NCI-H1930 (cell line): ENCODE measurements at places on chromosomes 2 and 18.

DNA sequence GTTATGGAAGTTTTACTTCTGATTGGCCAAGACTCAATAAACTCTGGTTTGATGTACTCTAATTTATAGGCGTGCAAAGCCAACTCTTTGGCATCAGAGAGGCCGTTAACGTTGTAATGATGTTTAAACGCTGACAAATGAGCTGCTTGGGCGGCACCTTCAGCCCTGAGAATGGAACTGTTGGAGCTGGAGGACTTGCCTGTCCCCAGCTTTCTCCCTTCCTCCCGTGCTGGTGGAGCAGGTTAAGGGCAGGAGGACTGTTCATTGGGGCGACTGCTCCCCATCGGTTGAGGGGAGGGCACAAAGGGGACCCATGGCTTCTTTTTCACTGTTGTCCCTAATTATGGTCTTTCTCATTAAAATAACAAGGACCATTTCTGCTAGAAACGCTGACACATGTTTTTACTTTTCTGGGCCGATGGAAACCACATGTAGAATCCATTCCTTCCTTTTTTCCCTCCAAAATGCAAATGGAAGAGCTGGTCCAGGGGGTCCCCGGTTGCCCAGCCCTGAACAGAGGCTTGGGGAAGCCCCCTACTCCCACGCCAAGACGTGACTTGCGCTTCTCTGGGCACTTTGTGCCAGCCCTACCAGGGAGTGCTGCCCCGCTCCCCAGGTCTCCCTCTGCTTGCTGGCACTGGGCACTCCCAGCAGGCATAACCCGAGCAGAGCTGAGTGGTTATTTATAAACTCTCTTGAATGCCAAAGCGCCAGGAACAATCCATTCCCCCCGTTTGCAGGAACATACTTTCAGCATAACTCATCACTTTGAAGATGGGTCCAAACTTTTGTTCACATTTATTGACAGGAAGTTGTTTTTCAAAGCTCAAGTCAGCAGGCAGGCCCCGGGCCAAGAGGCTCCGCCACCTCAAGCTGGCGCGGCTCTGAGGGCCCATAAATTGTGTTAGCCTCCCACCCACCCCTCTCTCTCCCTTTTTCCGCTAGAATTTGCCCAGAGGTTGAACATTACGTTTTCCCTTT lies 170.1 kb downstream of the ASB1 start:
- no peak for DNase-seq

DNA sequence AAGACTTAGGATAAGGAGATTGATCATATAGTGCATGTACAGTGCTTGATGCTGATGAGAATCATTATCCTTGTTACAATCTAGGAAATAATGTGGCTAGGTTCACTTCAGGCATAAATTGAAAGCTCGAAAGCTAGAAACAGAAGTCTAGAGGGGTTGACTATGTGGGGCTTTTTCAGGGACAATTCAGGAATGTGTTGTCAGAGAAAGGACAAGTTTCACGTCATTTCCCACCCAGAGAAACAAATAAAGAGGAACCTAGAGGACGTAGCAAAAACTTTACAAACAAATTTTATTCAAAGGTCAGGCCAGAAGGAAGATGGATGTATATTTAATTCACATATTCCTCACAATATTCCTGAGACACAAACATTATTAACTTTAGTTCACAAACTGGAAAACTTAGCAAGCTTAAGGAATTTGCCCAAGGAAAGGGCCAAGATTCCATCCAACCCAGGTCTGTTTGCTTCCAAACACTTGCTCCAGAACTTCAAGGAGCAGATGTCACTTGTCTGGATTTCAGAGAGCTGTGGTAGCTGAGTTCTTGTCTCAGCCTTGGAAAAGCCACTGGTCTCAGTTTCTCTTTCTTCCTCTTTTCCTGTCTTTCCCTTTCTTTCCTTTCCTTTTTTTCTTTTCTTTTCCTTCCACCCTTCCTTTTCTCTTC lies 7.4 kb downstream of the CYRIA start:
- DNase-seq = no peak

DNA sequence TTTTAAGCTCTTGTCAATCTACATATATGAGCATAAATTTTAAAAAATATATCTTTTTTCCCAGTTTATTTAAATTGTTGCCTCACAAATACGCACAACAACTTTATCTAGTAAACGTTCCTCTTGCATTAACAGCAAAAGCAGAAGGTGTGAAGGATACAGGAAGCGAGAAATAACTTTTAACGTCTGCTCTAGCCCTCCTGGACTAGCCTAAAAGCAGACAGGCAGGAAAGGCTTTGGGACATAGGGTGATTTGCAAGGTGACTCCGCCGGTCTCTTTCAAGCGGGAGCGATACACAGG lies 434 bp upstream of the DUSP19 start:
- no peak for DNase-seq

- DNase-seq = no peak
These were observed 1.6 kb upstream of the PPP1R1C start for GRCh38 chr2:181984060-181984459.

- DNase-seq = no peak
These were observed 134.8 kb downstream of the GALNT1 start for GRCh38 chr18:35716169-35716831.

GRCh38 chr2:100720445-100720844 lies 99.5 kb upstream of the NPAS2 start:
- DNase-seq = no peak

GRCh38 chr18:49898421-49898820 lies 85.1 kb upstream of the ACAA2 start:
- DNase-seq = no peak

DNA sequence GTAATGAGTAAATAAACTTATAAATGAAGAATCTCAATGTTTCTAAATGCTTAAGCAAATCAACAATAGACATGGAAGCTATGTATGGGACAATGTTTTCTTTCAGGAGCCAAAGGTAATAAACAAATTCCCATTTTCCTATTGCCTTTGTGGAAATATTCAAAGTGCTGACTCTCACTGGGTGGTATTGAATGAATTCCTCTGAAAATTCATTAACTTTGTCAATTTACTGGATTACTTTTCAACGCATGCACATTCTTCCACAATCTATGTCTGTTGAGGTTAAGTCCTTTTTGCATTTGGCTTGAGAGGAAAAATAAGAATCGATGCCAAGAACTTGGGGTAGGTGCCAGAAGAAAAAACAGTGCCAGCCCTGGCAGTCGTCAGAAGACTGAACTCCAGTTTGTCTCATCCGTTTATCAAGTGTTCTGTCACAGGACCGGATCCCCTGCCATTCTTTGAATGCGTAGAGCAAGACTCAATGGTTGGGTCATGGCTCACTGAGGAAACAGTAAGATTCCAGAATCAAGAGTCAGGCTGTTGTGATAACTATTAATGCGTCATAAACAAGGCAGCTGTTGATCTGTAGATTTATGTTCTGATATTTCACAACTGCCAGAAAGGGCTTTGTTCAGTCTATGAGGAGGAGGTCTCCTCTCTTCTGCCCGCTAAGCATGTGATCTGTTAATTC lies 133.3 kb downstream of the GFPT1 start:
- no peak for DNase-seq

DNA sequence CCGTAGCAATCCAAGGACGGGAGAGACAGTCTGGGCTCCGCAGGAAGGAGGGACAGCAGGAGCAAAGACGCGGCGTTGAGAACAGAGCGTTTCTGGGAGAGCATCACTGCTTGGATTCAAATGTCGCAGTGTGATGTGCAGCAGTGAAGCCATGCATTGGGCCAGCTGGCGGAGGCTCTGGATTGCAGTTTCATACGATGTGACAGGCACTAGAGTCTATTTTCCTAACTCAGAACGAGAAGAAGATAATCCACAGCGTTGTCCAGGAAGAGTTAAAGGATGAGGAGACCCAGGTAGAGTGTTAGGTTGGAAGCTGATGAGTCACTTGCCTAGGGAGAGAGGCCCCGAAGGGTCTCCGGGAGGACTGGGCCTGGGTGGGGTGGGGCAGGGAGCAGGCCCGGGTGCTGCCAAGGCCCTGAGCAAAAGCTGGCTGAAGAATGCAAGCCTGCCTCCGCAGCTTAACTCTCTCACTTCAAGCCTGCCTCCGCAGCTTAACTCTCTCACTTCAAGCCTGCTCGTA lies 17.7 kb upstream of the SEMA4C start:
- DNase-seq = no peak

DNA sequence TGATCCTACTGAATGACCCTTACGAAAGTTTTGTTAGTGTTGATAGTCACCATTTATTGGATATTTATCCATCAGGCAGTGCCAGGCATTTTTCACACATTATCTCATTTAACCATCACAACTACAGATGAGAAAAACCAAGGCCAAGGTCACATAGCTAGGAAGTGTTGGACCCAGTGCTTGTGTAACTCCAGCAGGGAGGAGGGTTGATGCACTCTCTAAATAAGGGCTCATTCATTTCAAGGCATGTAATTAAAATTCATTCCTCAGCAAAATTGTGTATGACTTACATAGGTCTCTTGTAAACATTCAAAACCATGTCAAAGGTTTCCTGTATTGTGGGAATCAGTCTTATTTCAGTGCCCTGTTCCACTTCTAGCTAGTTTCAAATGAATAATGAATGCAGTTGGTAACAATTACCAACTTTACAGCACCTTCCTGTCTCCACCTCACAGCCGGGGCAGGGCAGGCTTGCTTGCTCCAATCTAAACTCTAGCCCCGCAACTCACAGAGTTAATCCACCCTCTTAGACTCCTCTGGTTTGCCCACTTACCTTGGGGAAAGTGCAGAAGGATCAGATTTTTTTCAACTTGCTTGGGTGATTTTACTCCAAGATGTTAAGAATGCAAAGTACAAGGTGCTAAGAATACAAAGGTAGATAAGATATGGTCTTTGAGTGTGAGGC lies 5.8 kb upstream of the MAPRE3 start:
- DNase-seq = no peak

DNA sequence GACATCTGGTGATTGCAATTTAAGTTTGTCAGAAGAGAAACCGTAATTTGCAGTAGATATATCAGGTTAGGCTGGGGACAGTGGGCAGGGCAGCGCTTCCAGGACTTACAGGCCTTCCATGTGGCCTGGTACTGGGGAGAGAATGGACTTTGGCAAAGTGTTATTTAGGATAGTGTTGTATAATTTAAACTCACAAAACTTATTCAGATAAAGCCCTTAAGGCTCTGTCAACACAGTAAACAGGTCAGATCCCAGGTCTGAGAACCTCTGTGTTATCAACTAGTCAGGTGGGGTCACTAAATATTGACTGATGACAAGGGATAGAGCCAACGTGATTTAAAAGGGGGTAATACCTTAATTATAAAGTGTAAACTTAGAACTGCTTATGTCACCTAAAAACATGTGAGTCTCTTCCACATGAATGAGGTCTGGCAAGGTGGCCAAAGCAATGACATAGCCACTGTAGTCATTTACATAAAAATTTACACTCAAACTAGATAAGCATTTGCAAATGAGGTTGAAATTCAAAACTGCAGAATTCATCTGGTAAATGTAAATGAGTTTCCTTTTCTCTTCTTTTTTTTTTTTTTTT lies 80.2 kb upstream of the DNMT3A start:
- no peak for DNase-seq

DNA sequence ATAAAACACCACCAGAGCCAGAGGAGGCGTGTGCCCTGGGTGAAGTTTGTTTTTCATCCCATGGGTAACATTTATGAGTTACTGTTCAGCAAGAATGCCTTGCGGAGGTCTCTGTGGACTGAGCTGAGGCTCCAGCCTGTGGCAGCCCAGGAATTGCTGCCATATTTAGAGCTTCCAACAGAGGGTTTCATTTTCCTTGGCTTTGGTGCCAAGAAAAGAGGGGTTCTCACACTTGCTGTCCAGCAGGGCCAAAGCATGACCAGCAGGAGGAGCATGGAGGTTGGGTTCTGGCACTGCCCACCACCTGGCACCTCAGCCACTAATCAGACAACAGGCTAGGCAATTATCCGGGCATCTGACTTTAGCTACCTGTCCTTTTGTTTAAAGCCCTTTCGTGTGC lies 36.7 kb downstream of the EPAS1 start:
- no peak for DNase-seq

DNA sequence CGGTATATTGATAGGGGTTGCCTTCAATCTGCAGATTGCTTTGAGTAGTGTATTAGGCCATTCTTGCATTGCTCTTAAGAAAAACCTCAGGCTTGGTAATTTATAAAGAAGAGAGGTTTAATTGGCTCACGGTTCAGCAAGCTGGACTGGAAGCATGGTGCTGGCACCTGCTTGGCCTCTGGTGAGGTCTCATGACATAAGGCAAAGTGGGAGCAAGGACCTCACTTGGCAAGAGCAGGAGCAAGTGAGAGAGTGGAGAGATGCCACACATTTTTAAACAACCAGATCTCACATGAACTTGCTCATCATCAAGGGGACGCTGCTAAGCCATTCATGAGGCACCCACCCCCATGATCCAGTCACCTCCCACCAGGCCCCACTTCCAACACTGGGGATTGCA lies 4.9 kb downstream of the MAP3K2 start:
- DNase-seq = no peak

- DNase-seq = no peak
These were observed 41.3 kb downstream of the VPS54 start for GRCh38 chr2:63977904-63978303.

DNA sequence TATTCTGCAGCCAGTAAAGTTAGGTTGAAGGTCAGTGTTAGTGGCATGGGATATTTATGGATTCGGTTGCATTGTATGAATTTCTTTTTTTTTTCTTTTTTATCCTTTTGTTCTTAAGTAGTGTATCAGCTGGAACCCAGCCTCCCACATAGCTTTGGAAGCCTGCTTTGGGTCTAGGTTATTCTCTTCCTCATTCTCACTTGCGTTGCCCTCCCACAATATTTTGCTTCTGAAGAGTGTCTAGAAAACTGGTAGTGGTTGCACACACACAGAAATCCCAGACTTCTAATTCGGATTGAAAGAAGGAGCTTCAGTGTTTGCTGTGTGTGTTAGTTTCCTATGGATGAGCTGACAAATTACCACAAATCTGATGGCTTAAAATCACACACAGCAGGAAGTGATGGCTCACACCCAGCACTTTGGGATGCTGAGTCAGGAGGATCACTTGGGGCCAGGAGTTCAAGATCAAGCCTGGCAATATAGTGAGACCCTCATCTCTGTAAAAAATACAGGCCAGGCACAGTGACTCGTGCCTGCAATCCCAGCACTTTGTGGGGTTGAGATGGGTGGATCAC lies 104.8 kb downstream of the ARL4C start:
- DNase-seq = no peak

- DNase-seq = no peak
These were observed 1.1 kb upstream of the TTC27 start for GRCh38 chr2:32626639-32627221.

- DNase-seq = no peak
These were observed 874 bp downstream of the WDR43 start for GRCh38 chr2:28895189-28895893.

GRCh38 chr18:7899078-7899477 lies 332.0 kb downstream of the PTPRM start:
- DNase-seq = no peak

DNA sequence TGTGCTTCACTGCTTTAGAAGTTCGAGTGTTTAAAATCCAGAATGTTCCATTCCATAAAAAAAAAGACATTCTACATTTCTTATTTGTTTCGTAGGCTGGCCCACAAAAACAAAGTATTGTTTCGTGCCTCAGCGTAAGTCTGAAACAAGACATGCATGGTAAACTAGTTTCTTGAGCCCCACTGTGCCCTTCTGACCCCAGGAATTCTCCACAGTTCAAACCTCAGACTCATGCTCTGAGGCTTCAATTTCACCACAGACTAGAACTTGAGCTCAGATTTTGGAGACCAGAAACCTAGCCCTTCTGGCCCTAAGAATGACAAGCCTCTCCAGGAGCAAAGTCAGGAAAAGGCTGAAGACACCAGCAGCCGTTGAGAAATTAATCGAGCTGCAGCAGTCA lies 151.5 kb downstream of the SLC8A1 start:
- no peak for DNase-seq
